ENCODE measurements at places on chromosomes 7 and 10.

DNA sequence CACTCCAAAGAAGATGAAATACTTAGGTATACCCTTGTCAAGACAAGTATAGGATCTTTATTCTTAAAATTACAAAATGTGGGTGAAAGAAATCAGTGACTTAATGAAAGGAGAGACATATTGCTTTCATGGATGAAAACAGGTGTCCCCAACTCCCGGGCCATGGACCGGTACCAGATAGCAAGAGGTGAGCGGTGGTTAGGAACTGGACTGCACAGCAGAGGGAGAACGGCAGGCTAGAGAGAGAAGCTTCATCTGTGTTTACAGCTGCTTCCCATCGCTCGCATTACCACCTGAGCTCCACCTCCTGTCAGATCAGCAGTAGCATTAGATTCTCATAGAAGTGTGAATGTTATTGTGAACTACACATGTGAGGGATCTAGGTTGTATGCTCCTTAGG, 408.9 kb downstream of the CALN1 start:
- DNase-seq: no peak

- DNase-seq: no peak
These were observed 70.7 kb upstream of the EZH2 start for GRCh38 chr7:148954766-148955165.

GRCh38 chr7:25541094-25541821, 313.0 kb upstream of the NPVF start:
- DNase-seq: no peak

- no peak for DNase-seq
These were observed 16.9 kb downstream of the OLAH start for GRCh38 chr10:15060638-15061037.

- DNase-seq: peak; percentile 76
These were observed 493 bp downstream of the NT5C2 start for GRCh38 chr10:103192451-103193106.

GRCh38 chr10:3803927-3804741, 19.1 kb upstream of the KLF6 start:
- no peak for DNase-seq

DNA sequence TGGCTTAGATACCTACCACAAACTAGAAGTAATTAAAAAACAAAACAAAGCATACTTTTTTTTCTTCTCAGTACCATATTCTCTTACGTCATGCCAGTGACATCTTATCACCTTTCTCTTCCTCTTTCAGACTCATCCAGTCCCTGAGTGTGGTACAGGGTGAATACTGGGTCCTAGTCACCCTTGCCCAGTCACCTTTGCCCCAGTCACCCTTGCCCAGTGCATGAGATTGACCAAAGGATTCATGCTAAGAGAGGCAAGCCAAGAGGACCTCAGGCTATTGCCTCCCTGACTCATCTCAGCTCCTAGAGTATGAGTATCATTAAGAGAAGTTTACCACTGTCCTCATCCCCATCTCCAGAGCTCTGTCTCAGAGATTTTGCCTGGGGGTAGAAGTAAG, 10.0 kb upstream of the TSPAN12 start:
- no peak for DNase-seq

GRCh38 chr10:72044417-72045041, 43.8 kb downstream of the SPOCK2 start:
- DNase-seq: peak; percentile 57

- DNase-seq: no peak
These were observed 49.0 kb upstream of the TMEM72 start for GRCh38 chr10:44862006-44862751.

DNA sequence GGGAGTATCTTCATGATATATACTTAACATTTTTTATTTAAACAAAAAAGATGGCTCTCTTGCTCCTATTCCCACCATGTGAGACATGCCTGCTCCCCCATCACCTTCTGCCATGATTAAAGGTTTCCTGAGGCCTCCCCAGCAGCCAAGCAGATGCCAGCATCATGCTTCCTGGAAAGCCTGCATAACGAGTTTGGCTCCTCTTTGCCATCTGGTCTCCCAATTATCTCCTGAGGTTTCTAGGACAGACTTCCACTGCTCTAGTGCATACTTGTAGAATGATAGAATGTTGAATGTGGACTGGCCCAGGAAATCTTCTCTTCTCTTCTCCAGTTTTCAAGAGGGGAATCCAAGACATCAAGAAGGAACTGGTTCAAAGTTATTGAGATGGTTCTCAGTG, 45.9 kb upstream of the ELAPOR2 start:
- DNase-seq: no peak

DNA sequence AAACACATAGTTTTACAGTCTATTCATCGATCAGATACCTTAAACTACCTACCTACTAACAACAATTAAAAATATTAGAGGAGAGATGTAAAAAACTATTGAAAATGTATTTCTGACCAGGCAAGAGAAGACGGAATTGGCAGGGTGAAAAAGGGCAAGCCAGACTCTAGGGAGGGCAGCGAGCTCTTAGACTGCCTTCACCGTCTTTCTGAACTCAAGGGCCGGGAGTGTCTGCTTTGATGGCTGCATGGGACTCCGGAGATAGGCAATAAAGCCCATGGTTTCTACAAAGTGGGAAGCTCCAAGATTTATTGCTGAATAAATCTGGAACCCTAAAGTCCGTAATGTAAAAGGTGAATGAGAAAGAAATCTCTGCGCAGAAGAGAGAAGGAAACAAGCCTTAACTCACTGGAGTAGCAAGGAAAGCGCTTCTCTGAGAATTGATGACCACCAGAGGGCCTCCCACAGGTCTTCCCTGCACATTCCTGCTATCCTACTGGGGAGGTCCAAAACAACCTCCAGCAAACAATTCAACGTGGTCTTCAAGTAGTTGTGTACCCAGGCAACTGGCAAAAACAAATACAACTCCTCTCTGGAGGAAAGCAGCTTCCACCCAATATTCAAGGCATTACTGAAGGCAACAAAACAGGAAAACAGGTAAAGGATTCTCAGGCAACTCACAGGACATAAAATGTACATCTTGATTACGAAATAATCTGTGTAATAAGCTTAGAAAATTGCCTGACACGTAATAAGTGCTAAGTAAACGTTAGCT, 181.3 kb downstream of the SDK1 start:
- peak; percentile 44 for DNase-seq
